ENCODE measurements at places on chromosomes 11 and 22.

- no peaks in the 10 kb centered on the region for H3K4me1 ChIP-seq
- no peak for DNase-seq
- no peak overlapping the region for H3K27ac ChIP-seq
Measured at GRCh38 chr11:106621484-106621883, 396.8 kb downstream of the GUCY1A2 start.

GRCh38 chr11:7421136-7421535 is 64.2 kb upstream of the OLFML1 start:
- DNase-seq: no peak
- no peaks in the 10 kb centered on the region for H3K27me3 ChIP-seq
- no peaks in the 10 kb centered on the region for H3K4me1 ChIP-seq
- no peak overlapping the region for H3K27ac ChIP-seq
- no peaks in the 10 kb centered on the region for H3K36me3 ChIP-seq

DNA sequence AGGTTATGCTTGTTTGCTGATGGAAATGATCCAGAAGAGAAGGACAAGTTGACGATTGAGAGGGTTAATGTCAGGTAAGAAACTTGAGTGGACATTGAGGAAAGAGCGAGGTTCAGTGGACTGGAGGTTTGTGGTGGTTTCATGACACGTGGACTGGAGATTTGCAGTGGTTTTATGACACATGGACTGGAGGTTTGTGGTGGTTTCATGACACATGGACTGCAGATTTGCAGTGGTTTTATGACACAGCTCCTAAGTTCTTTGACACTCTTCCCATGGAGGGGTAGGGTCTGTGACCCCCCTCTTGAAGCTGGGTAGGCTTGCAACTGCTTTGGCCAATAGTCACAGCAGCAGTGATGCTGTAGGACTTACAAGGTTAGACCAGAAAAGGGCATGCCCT is 5.4 kb upstream of the MAPK8IP2 start:
- peaks cover 5% of the 10 kb centered on the region for H3K4me1 ChIP-seq
- DNase-seq: no peak
- H3K36me3 ChIP-seq: no peaks in the 10 kb centered on the region

DNA sequence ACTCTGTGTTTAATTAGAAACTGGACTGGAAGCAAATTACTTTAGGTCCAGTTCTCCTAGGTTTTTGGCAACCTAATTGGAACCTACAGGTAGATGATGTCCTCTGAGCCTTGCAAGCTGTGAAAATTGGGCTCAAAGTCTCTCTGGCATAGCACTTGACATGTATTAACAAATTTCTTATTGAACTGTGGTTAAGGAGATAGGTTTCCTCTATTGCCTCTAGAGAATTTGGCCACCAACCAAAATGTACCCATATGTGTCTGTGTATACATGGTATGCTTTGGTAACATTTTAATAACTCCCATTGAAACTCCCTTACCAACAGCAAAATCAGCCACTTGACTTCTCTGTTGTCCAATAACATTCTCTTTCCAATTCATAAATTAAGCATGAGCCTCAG is at the start of gene OR4D10:
Gene OR4D10, plus strand, starts transcription at position 301 of the 400 bp plus-strand sequence. CDS start 4,115 bp downstream, outside the sequence.
- no peaks in the 10 kb centered on the region for H3K4me1 ChIP-seq
- H3K27me3 ChIP-seq: no peaks in the 10 kb centered on the region
- no peak within 1 kb of the TSS for H3K4me3 ChIP-seq
- H3K36me3 ChIP-seq: no peaks in the 10 kb centered on the region
- DNase-seq: no peak

- peaks cover 9% of the 10 kb centered on the region for H3K27me3 ChIP-seq
- no peak overlapping the region for H3K4me3 ChIP-seq
- DNase-seq: no peak
- H3K4me1 ChIP-seq: peaks cover 1% of the 10 kb centered on the region
- no peaks in the 10 kb centered on the region for H3K36me3 ChIP-seq
Measured at GRCh38 chr22:43571181-43571580, 159.4 kb downstream of the MPPED1 start.

DNA sequence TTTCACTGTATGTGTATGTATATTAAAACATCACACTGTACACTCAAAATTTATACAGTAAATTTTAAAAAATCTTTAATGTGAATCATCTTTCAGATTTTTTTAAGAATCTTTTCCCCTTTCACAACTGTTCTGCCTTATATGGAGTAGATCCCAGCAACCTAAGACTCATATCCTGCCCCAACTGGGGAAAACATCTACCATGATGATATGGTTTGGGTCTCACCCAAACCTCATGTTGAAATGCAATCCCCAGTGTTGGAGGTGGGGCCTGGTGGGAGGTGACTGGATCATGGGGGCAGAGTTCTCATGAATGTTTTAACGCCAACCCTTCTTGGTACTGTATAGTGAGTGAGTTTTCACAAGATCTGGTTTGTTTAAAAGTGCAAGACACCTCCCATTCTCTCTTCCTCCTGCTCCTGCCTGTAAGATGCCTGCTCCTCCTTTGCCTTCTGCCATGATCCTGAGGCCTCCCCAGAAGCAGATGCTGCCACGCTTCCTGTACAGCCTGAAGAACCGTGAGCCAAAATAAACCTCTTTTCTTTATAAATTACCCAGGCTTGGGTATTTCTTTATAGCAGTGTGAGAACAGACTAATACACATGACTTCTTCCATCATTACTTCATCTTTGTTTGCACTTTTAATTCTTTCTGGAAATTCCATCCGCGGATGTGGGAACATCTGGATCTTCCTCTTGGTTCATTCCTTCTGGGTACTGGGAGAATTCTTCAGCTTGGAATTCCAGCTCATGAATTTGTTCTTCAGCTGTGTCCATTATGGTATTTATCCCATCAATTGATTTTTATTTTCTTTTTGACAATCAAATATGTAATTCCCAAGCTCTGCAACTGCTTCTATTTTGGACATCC is 36.9 kb downstream of the LINC01488 start:
- H3K27me3 ChIP-seq: no peaks in the 10 kb centered on the region
- no peaks in the 10 kb centered on the region for H3K36me3 ChIP-seq
- no peak for DNase-seq
- no peaks in the 10 kb centered on the region for H3K4me1 ChIP-seq
- H3K4me3 ChIP-seq: no peak overlapping the region

GRCh38 chr11:72546866-72547265 is 112.5 kb upstream of the CLPB start:
- DNase-seq: no peak
- no peak overlapping the region for H3K4me3 ChIP-seq
- H3K4me1 ChIP-seq: no peaks in the 10 kb centered on the region
- peaks cover 55% of the 10 kb centered on the region for H3K27me3 ChIP-seq

- no peak overlapping the region for H3K27ac ChIP-seq
- H3K27me3 ChIP-seq: no peaks in the 10 kb centered on the region
- DNase-seq: peak; percentile 91
- peaks cover 7% of the 10 kb centered on the region for H3K4me1 ChIP-seq
- no peaks in the 10 kb centered on the region for H3K36me3 ChIP-seq
Measured at GRCh38 chr11:10405865-10406592, 49.0 kb upstream of the AMPD3 start.

GRCh38 chr11:46105134-46105628 is 16.1 kb downstream of the PHF21A start:
- no peak overlapping the region for H3K27ac ChIP-seq
- H3K4me3 ChIP-seq: no peak overlapping the region
- peaks cover 4% of the 10 kb centered on the region for H3K4me1 ChIP-seq
- no peaks in the 10 kb centered on the region for H3K36me3 ChIP-seq
- DNase-seq: no peak

- DNase-seq: no peak
- no peaks in the 10 kb centered on the region for H3K4me1 ChIP-seq
- H3K36me3 ChIP-seq: no peaks in the 10 kb centered on the region
- no peak overlapping the region for H3K27ac ChIP-seq
Measured at GRCh38 chr11:116179401-116179800, 593.4 kb downstream of the BUD13 start.

Measured in mesenchymal stem cell (in vitro differentiated cells and primary cell).